ENCODE measurements at places on chromosomes 7 and 10.

DNA sequence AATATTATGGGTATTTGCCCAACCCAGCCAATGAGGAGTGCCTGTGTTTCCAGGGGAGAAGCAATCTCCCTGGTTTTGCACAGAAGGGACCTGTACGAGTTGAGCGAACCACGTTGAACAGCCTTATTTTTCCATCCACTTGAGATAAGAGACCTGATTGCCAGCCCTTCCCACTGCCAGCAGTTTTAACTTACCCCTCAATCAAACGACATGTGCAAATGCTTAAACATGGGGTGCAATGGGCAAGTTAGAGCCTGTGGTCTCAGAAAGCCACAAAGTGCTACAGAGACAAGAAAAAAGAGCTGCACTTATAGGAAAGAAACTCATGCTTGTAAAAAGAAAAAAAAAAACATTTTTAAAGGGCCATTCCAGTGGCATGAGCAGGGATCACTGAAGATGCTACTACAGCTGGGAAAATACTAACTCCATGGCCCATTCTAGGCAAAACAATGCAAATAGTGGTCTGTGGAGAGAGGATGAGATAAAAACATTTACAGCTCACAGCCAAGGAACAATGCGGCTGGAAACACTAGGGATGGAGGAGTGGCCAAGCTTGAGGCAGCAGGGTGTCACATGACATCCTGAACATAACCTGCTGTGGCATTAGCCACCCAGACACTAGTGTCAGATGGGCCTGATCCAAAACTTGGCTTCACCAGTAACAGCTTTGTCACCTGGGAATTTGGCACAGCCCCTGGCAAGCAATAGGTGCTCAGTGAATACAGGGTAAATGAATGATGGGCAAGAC is 162.8 kb downstream of the ELMO1 start:
- H3K36me3 ChIP-seq: no peaks in the 10 kb centered on the region
- peaks cover 8% of the 10 kb centered on the region for H3K4me1 ChIP-seq
- H3K4me3 ChIP-seq: no peak overlapping the region
- peak; percentile 88 for DNase-seq
- no peaks in the 10 kb centered on the region for H3K27me3 ChIP-seq

- no peaks in the 10 kb centered on the region for H3K36me3 ChIP-seq
- no peaks in the 10 kb centered on the region for H3K27me3 ChIP-seq
- H3K27ac ChIP-seq: no peak overlapping the region
- no peak for DNase-seq
- no peaks in the 10 kb centered on the region for H3K4me1 ChIP-seq
- no peak overlapping the region for H3K4me3 ChIP-seq
Measured at GRCh38 chr7:91569728-91570457, 305.7 kb downstream of the FZD1 start.

DNA sequence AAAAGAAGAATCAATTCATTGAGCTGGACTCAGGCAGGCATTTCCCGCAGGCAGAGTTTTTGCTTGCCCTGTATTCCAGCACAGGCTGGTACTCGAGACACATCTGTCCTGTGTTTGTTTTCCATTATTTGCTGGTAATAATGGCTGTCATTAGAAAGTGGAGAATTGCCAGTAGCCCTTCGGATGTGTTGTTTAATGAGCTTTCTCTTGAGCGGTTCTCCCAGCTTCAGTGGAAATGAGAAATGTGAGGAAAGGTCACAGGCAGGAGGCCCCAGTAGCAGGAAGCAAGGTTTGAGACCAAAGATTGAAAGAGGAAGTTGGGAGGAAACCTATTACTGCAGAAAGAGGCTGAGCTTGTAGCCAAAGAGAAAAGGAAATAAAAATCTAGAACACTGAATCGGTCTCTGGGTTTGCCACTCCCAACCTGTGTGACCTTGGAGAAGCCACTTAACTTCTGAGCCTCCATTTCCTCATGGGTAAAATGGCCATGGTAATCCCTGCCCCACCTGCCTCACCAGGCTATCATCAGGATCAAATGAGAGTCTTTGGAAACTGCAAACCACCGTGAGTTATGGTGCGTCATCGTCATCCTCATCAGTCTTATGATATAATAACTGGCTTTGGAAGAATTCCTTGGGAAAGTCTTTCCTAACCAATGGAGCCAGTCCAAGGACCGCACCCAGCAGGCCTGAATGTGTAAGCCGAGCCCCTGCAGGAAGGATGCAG is 67.7 kb downstream of the TACR2 start:
- peaks cover 52% of the 10 kb centered on the region for H3K4me1 ChIP-seq
- H3K36me3 ChIP-seq: peaks cover 3% of the 10 kb centered on the region
- no peak overlapping the region for H3K4me3 ChIP-seq
- peak; percentile 74 for DNase-seq

GRCh38 chr7:151351967-151352366 is 10.4 kb downstream of the NUB1 start:
- H3K27me3 ChIP-seq: no peaks in the 10 kb centered on the region
- no peak overlapping the region for H3K4me3 ChIP-seq
- DNase-seq: no peak
- H3K27ac ChIP-seq: no peak overlapping the region
- no peaks in the 10 kb centered on the region for H3K4me1 ChIP-seq

DNA sequence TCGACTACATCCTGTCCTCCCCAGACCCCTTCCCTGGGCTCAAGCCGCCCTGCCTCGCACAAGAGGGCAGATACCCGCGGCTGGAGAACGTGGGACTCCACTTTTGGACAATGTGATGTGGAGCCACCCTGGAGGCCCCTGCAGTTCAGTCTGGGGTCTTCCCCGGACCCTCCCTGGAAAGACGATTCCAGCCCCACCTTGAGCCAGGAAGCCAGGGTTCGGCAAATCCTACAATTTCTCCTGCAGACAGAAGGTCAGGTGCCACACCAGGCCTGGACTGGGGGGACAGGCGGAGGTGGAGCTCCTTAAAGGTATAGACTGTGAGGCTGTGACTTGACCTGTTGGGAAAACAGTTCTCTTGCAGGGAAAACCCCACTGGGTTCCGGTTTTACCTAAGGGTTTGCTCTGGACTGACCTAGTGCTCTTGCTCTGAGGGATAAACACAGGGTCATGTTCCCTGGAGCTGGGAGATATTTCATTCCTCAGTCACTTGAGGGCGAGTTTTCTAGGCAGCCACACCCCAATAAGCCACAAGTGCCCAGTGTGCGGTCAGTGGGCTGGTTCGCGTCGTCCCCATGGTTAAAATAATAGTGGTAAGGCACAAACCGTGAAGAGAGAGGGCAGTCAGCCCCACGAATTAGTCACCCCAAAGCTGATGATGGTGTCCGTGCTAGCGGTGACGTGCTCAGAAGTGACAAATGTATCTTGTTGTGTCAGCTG is 1.6 kb downstream of the FOXL3 start:
- H3K36me3 ChIP-seq: no peaks in the 10 kb centered on the region
- H3K27ac ChIP-seq: no peak overlapping the region
- H3K27me3 ChIP-seq: peaks cover 31% of the 10 kb centered on the region
- no peak for DNase-seq
- no peaks in the 10 kb centered on the region for H3K4me1 ChIP-seq

DNA sequence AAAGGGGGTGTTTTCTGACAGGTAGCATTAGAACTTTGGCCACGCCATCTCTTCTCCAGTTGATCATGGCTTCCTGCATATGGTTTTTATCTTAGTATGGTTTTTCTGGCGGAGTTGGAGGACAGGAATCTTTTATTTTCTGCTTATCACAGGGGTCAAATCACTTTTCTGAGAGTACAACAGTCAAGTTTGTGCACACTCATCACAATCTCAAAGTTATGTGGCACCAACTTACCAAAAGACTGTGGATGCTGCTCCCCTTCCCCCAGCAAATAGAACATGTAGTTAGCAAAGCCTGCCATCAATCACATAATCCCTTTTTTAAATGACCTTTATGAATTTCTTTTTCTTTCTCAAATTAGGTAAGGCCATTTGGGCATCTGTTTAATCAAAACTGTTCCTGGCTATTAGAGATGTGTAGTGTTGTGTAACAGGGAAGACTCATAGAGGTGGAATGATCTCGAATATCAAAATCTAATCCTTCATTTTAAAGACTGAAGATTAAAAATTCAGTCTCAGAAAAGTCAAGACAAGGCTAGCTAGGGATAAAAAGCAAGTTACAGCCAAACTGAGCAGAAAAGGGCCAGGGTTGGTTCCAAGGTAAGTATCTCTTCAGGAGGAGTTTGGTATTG is 3.8 kb upstream of the CH25H start:
- peaks cover 23% of the 10 kb centered on the region for H3K4me1 ChIP-seq
- H3K36me3 ChIP-seq: no peaks in the 10 kb centered on the region
- H3K27me3 ChIP-seq: peaks cover 10% of the 10 kb centered on the region
- DNase-seq: no peak
- no peak overlapping the region for H3K27ac ChIP-seq
- H3K4me3 ChIP-seq: no peak overlapping the region

DNA sequence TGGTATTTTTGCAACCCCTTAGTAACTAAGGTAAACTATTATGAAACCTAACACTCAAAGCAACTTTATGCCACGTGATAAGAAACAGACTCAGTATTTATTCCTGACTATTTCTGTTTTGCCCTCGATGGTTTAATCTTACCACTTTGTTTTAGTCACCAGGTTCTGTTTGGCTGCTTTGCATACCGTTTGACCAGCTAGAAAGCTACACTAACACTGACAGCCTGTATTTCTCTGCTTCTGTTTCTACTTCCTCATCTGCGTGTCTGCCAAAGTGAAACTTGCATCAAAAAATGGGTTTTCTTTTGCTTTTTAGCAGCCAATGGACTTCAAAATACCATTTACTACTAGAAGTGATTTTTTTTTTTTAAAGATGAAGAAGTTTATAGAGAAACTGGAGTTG is 802.5 kb downstream of the GRM8 start:
- H3K4me1 ChIP-seq: no peaks in the 10 kb centered on the region
- H3K36me3 ChIP-seq: no peaks in the 10 kb centered on the region
- no peak for DNase-seq
- H3K27me3 ChIP-seq: no peaks in the 10 kb centered on the region
- H3K4me3 ChIP-seq: no peak overlapping the region
- H3K27ac ChIP-seq: no peak overlapping the region

- no peaks in the 10 kb centered on the region for H3K36me3 ChIP-seq
- H3K27ac ChIP-seq: no peak overlapping the region
- no peak overlapping the region for H3K4me3 ChIP-seq
- no peak for DNase-seq
- H3K4me1 ChIP-seq: peaks cover 22% of the 10 kb centered on the region
Measured at GRCh38 chr7:99099499-99100077, 44.3 kb downstream of the SMURF1 start.

- H3K27ac ChIP-seq: peak overlapping the region; percentile 68
- H3K36me3 ChIP-seq: no peaks in the 10 kb centered on the region
- no peaks in the 10 kb centered on the region for H3K27me3 ChIP-seq
- H3K4me3 ChIP-seq: no peak overlapping the region
Measured at GRCh38 chr10:119302172-119302571, 94.8 kb downstream of the GRK5 start.

- H3K4me1 ChIP-seq: peaks cover 16% of the 10 kb centered on the region
- peak overlapping the region; percentile 35 for H3K4me3 ChIP-seq
- DNase-seq: no peak
- H3K27me3 ChIP-seq: no peaks in the 10 kb centered on the region
- no peak overlapping the region for H3K27ac ChIP-seq
Measured at GRCh38 chr7:139232377-139232717, 1.3 kb downstream of the UBN2 start.

DNA sequence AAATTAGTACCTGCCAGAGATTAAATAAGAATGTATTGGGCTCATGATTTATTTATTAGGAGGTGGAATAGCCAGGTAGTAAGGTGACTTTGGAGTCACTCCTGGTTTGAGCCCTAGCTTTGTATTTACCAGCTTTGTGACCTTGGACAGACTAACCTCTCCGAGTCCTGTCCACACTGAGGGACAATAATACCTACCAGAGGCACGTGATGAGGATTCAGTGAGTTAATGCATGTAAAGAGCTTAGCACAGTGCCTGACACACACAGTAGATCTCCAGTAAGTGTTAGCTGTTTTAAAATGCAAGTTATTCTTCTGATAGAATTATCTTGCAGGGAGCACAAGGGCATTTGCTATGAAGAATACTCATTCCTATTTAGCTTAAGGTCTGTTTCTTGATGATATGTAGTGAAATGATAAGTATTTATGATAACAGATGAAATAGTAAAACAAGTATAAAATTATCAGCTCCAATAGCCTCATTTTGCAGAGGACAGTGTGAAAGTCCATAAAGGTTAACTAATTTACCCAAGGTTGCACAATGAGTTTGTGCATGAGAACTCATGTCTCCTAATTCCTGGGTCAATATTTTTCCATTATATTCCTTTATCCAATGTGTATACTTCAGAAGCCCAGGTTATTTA is 36.4 kb downstream of the RABGEF1 start:
- H3K27me3 ChIP-seq: no peaks in the 10 kb centered on the region
- DNase-seq: no peak
- peaks cover 14% of the 10 kb centered on the region for H3K4me1 ChIP-seq
- H3K36me3 ChIP-seq: peaks cover 7% of the 10 kb centered on the region
- no peak overlapping the region for H3K27ac ChIP-seq

- no peaks in the 10 kb centered on the region for H3K36me3 ChIP-seq
- H3K4me3 ChIP-seq: no peak overlapping the region
- peaks cover 5% of the 10 kb centered on the region for H3K4me1 ChIP-seq
- peaks cover 43% of the 10 kb centered on the region for H3K27me3 ChIP-seq
- H3K27ac ChIP-seq: no peak overlapping the region
- no peak for DNase-seq
Measured at GRCh38 chr10:110643035-110643652, 992 bp upstream of the RBM20 start.

- H3K27me3 ChIP-seq: no peaks in the 10 kb centered on the region
- no peaks in the 10 kb centered on the region for H3K4me1 ChIP-seq
- no peak overlapping the region for H3K4me3 ChIP-seq
- no peak for DNase-seq
Measured at GRCh38 chr10:133135116-133135465, 24.9 kb upstream of the KNDC1 start.

GRCh38 chr7:30074422-30075030 is 46.3 kb downstream of the PLEKHA8 start:
- H3K4me1 ChIP-seq: no peaks in the 10 kb centered on the region
- no peaks in the 10 kb centered on the region for H3K27me3 ChIP-seq
- H3K27ac ChIP-seq: no peak overlapping the region

DNA sequence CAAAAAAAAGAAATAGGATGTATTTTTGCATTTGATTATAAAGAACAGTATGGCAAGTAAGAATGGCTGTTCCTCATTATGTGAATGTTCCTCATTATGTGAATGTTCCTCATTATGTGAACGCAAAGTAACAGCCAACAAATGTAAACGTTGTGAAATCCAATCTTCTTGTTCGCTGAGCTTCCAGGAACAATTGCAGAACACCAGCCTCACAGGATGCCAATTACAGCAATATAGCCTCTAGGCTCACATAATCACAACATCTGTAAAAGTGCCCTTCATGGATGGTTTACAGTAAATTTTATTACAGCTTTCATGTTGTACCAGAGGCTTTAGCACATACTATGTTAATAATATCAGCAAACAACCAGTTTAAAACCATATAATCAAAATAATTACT is 71.6 kb downstream of the THSD7A start:
- DNase-seq: no peak
- H3K27ac ChIP-seq: no peak overlapping the region
- H3K4me1 ChIP-seq: no peaks in the 10 kb centered on the region
- no peak overlapping the region for H3K4me3 ChIP-seq
- no peaks in the 10 kb centered on the region for H3K27me3 ChIP-seq
- H3K36me3 ChIP-seq: no peaks in the 10 kb centered on the region

All from endothelial cell of umbilical vein (primary cell).